GM03348 (cell line): ENCODE measurements at places on chromosomes 6 and 20.

- no peak for DNase-seq
Observed at GRCh38 chr6:113662093-113662665, 195.0 kb upstream of the MARCKS start.

DNA sequence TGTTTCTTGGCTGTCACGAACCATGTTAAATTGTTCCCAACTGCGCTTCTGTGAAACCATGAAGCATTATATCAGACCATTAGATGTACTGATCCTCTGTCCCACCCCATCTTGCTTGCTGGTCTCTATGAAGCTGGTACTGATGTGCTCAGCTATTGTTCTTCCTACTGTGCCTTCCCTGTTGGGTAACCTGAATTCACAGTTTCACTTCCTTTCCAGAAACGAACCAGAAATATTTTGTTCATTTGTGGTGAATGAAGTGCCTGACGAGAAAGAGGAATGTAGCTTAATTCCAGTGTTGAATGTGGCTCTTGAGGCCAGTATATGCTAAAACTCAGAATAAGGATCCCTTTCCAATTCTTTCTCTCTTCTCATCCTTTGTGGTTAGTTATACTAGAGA, 58.1 kb upstream of the SNAP91 start:
- DNase-seq, result no peak

- DNase-seq, result no peak
Observed at GRCh38 chr6:145823328-145823944, 8.8 kb upstream of the FBXO30 start.

GRCh38 chr20:50054626-50055511, 58.1 kb downstream of the UBE2V1 start:
- peak; percentile 58 for DNase-seq

GRCh38 chr6:42012501-42013133, 37.7 kb upstream of the TAF8 start:
- no peak for DNase-seq

DNA sequence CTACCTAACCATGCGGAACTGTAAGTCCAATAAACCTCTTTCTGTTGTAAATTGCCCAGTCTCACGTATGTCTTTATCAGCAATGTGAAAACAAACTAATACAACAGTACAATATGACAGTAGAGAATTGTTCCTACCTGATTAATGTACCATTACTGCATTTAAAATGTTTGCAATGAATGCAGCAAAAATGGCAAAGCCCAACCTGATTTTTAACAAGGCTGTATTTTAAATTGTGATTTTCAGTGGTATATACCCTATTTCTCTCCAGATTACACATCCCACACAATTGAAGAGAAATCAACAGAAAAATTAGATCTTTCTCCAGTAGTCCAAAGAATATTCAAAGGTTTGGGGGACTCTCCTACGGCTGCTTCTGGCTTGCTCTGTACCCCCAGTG, 3.3 kb upstream of the PCSK2 start:
- no peak for DNase-seq

GRCh38 chr6:79605061-79605460, 26.1 kb upstream of the SH3BGRL2 start:
- no peak for DNase-seq

DNA sequence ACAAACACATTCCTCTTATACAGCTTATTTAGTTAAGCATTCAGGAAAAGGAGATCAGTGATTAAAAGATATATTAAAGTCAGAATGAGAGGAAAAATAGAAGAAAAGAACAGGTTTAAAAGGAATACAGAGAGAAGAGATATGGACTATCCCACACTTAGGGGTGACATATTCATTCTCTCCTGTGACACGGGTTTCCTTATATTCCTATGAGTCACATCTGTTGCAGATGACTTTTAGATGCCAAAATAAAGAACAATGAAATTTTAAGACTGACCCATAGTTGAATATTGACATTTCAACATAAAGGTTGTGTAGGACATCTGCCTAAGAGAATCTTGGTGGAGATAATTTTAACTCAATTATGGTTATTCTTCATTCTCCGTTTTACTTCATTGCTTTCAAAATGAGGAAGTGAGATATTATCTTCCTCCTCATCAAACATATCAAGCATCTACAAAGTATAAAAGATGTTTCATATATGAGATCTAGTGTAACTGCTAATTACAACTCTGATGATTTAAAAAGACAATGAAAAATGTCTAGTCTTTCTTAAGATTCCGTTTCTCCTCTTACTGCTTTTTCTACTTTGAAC, 1336.7 kb upstream of the CITED2 start:
- DNase-seq, result no peak

GRCh38 chr6:32814145-32814544, 2.7 kb downstream of the HLA-DOB start:
- DNase-seq, result no peak

DNA sequence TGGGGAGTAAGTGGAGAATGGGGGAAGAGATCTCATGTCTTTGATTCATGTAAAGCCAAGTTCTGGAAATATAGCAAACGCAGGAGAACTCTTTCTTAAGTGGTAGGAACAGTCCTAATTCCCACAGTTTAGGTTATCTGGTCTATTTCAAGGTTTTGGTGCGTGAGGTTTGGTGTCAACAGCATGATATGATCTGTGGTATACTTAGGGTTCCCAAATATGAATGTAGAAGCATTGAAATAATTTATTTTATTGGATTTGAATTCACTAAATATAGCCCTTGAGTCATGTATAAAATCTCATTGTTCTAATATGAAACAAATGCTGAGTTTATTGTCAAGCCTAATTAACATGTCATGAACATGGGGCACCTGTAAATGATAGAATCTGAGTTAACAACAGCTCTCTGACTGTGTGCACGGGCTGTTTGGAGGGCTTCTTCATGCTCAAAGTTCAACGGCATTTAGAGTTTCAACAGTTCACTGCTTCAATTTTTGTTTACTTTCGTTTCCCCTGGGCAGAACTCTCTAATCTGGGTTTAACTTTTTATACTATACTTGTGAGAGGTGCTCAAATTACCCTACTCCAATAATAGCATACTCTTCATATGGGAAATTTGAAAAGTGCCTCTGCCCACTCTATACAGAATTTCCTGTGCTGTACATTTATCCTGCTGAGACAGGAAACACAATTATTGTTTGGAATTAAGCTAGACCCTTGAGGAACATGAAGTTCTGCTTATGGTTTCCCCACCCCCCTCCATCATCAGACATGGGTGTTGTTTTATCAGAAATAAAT, 236.3 kb upstream of the ZNF217 start:
- peak; percentile 24 for DNase-seq

GRCh38 chr20:50729901-50730764, 1.2 kb upstream of the PARD6B start:
- DNase-seq, result peak; percentile 41

DNA sequence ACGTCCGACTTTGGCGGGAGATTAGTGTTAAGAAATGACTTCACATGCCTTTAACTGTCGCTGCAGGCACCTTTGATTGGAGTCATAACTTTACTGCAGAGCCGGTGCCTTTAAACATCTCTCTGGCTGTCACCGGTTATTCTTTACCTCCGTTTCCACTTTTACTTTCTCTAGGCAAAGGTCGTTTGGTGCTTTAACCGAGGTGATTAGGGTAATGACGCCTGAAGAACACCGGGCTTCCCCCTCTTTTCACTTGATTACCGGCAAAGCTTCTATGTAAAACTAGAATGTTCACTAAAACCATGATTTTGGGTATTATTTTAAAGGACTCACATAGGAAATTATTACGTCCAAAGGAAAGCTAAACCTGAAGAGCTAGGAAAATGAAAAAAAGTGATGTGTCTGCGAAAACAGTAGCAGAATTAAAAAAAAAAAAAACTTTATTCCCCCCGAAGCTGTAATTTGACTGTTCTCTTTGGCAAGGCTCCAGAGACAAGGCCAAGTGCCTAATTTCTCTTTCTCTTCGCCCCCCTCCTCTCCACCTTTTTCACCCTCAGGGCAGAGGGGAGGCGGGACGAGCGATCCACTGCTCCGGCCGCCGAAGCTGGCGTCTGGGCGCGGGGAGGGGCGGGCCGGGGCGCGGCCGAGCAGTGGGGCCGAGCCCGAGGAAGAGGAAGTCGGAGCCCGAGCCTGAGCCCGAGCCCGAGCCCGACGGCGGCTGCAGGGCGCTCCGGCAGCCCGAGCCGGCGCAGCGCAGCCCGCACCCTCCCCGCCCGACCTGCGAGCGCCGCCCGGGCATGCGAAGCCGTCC, at the start of gene PLEKHG1:
Gene PLEKHG1 (plus strand): TSS at position 687 of the 811 bp plus-strand sequence. CDS start 133,797 bp downstream, outside the sequence.
- peak; percentile 83 for DNase-seq

DNA sequence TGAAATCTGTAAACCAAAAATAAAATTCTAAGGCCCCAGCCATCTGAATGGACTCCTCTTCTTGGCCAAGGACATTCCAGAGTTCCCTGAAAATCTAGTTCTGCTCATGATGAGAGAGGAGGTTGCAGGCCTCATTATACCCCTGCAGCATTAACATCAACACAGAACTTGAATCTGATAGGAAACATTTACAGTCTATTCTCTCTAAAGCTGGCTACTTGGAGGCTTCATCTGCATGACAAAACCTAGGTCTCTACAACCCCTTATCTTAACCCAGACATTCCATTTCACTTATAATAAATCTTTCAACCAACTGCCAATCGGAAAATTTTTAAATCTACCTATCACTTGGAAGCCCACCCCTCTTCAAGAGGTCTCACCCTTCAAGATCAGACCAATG, 15.7 kb downstream of the RTN4IP1 start:
- DNase-seq, result no peak

- DNase-seq, result no peak
Observed at GRCh38 chr6:84871925-84872324, 107.5 kb upstream of the TBX18 start.

GRCh38 chr6:38508894-38509293, 130.8 kb downstream of the BTBD9 start:
- no peak for DNase-seq

DNA sequence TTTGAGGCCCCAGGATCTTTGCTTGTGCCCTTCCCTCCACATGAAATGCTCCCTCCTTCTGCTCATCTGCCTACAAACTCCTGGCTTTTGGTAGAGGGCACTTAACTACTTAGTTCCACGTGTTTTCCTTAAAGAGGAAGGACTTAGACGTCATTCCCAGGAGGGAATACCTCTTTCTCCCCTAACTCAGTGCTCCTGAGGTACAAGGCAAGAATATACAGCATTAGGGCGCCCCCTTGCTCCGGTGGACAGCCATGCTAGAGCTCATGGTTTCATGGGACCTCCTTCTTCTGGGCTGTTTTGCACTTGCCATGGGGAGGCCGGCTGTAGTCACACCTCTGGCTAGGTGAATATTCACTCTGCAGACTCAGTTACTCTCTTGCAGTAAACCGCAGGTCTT, 93.8 kb upstream of the LY86 start:
- no peak for DNase-seq

GRCh38 chr6:37272834-37273566, 15.1 kb upstream of the TMEM217 start:
- DNase-seq, result no peak

DNA sequence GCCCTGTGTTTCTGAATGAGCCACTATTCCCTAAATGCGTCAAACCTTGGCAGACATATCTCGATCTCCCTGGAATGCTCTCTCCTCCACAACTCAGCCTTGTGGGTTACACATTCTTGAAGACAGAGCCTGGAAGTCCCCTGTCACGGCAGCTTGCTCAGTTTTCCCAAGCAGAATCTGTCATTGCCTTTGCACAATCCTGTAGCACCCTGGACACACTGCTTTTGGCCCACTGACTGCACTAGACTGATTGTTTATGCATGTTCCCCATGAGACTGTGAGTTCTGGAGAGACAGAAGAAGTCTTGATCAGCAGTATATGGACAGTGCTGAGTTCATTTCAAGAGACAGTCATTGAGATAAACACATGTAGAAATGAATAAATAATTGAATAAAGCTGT, 406.7 kb downstream of the CD83 start:
- peak; percentile 81 for DNase-seq

GRCh38 chr20:46823271-46823751, 71.3 kb upstream of the EYA2 start:
- no peak for DNase-seq

DNA sequence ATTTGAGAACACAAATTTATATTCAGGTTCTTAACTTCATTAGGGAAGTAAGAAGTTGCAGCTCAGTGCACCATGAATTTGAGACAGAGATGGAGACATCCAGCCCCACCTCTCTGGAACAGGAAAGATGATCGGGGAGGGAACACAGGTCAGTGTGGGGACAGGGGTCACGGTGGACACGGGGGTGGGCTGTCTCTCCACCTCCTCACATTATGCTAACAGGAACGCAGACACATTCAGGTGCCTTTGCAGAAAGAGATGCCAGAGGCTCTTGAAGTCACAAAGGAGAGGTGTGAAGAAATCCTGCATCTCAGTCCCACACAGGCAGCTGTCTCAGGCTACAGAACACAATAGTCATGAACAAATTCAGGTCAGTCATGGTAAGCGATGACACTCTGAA, 3.1 kb downstream of the HLA-C start:
- no peak for DNase-seq

DNA sequence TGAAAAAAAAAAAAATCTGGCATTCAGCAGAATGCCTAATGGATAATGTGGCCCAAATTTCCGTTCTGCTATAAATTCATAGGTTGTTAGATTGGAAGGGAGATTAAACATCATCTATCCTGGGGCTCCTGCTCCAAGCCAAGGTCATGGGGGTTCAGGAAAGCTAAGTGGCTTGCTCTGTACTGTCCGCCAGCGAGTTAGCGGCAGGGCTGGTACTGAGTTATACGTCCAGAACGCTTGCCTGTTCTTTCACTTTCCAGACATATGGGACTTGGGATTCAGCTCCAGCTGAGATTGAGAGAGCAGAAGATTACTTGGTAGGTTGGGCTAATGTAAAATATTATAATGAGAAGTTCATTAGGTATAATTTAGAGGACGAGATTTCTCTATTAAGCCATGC, 858 bp downstream of the RWDD1 start:
- DNase-seq, result peak; percentile 41

GRCh38 chr20:55805138-55805537, 200.2 kb downstream of the CBLN4 start:
- no peak for DNase-seq
